ENCODE measurements at places on chromosomes 2 and 18. TPM values are rescaled to one million over a fixed set of nuclear protein-coding genes. Genes with fewer than 3 reads are reported as not detected.

The MLPH gene
- not detected for total RNA-seq

The DYSF gene
- 0.17 TPM for total RNA-seq

The DGKD gene
- total RNA-seq: 20.6 TPM

The AQP12A gene
- not detected for total RNA-seq

The TXNDC2 gene
- not detected for total RNA-seq

The ABCG8 gene
- 8.8 TPM for total RNA-seq
